ENCODE measurements at places on chromosomes 7 and 10. TPM values are rescaled to one million over a fixed set of nuclear protein-coding genes. Genes with fewer than 3 reads are reported as not detected.

- H3K36me3 ChIP-seq: no peaks in the 10 kb centered on the region
- DNase-seq: no peak
- H3K27me3 ChIP-seq: no peaks in the 10 kb centered on the region
Measured at GRCh38 chr10:62636825-62637248, 167.7 kb upstream of the ADO start.

DNA sequence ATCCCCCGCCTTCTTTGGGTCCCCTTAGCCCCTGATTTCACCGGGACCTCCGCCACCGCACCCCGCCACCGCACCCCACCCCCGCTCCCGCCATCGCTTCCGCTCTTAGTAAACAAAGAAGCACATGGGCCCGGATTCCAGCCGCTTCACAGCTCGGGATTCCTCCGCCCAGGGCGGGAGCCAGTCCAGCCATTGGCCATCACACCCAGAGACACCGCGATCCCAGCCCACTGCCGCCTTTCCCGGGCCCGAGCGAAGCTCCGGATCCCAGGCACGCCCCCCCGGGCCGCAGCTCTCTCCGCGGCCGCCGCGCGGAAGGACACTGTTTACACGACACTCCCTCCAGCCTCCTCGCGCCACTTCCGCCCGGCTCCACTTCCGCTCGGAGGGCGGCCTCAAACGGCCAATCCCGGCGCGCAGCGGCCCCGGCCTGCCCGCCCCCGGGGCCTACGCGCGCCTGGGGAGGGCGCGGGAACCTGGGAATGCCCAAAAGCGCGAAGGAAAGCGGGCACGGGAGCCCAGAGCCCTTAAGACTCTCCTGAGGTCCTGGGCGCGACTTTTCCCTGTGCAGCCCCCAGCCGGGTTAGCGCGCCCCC is 679 bp downstream of the MCM7 start:
- DNase-seq: peak; percentile 67
- H3K4me3 ChIP-seq: peak overlapping the region; percentile 97
- H3K27ac ChIP-seq: peak overlapping the region; percentile 88
- peaks cover 12% of the 10 kb centered on the region for H3K4me1 ChIP-seq

- H3K27ac ChIP-seq: no peak overlapping the region
- H3K4me3 ChIP-seq: no peak overlapping the region
- no peaks in the 10 kb centered on the region for H3K4me1 ChIP-seq
Measured at GRCh38 chr7:67616517-67616916, 619.9 kb downstream of the TYW1 start.

DNA sequence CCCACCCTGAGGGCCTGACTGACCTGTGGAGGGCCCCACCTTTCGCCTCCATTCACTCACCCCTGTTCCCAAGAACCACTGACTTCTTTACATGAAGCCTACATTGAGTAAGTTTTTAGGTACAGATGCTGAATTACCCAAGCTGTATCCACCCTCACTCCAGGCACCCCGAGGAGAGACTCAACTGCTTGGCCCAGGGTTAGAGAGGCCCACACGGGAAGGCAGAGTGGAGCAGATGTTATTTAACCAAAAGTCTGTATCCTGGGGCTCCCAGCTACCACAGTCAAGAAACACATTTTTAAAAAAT is 213.1 kb upstream of the FRMD4A start:
- H3K36me3 ChIP-seq: no peaks in the 10 kb centered on the region
- no peaks in the 10 kb centered on the region for H3K27me3 ChIP-seq
- no peak for DNase-seq
- peaks cover 40% of the 10 kb centered on the region for H3K4me1 ChIP-seq

Gene PRLHR
- total RNA-seq: not detected

DNA sequence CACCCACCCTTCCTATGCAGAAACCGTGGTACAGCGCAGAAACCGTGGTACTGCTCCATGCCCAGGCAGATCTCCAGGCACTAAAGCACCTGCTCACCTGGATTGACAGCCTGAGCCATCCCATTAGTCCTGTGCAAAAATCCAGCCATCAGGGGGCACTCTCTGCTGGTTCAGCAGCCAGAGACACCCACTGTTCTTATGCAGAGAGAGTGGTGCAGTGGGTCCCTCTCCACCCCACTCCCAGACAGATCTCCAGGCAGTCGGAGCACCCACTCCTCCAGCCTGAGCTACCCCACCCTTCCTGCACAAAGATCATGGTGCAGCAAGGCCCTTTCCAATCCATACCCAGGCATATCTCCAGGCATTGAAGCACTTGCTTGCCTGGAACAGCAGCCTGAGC is 219.8 kb downstream of the CTNNA3 start:
- H3K36me3 ChIP-seq: no peaks in the 10 kb centered on the region
- no peaks in the 10 kb centered on the region for H3K27me3 ChIP-seq
- no peaks in the 10 kb centered on the region for H3K4me1 ChIP-seq
- no peak overlapping the region for H3K4me3 ChIP-seq
- DNase-seq: no peak

Gene VSIR
- 60.7 TPM for total RNA-seq

Gene CAMK1D
- total RNA-seq: 11.2 TPM

DNA sequence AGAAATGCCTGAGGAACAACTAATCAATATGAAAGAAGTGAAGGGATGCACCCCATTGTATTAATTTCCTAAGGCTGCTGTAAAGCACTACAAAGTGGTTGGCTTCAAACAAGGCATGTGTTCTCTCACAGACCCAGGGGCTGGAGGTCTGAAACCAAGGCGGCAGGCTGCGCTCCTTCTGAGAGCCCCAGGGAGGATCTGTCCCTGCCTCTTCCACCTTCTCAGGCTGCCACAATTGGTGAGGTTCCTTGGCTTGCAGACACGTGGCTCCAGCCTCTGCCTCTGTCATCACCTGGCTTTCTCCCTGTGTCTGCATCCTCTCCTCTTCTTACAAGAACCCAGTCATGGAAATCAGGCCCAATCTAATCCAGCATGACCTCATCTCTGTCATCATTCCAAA is 110.1 kb downstream of the TNS3 start:
- no peaks in the 10 kb centered on the region for H3K36me3 ChIP-seq
- H3K27me3 ChIP-seq: no peaks in the 10 kb centered on the region
- H3K4me1 ChIP-seq: peaks cover 12% of the 10 kb centered on the region

GRCh38 chr10:30869566-30869965 is 162.1 kb downstream of the ZNF438 start:
- H3K36me3 ChIP-seq: no peaks in the 10 kb centered on the region
- no peak overlapping the region for H3K27ac ChIP-seq
- no peaks in the 10 kb centered on the region for H3K27me3 ChIP-seq
- peaks cover 13% of the 10 kb centered on the region for H3K4me1 ChIP-seq
- DNase-seq: no peak
- no peak overlapping the region for H3K4me3 ChIP-seq

Gene PDZD8
- 23.0 TPM for total RNA-seq

DNA sequence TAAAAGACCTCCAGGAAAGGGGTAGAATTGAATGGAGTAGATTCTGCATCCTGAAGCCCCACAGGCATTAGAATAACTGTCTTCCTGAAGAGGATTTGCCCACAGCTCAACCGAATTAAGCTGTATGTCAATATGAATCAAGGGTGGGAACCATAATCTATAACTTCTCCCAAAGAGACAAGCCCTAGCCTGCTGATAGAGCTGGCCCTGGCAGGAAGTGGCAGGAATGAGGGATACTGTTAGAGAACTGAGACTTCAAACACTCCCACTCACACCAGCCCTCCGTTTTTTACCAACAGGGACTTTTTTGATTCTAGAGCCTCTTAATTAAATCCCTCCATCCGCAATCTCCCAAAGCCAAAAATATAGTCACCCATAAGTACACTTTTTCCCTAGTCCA is 12.2 kb upstream of the DUSP5 start:
- no peaks in the 10 kb centered on the region for H3K27me3 ChIP-seq
- no peak overlapping the region for H3K27ac ChIP-seq
- no peak overlapping the region for H3K4me3 ChIP-seq
- no peaks in the 10 kb centered on the region for H3K36me3 ChIP-seq
- H3K4me1 ChIP-seq: no peaks in the 10 kb centered on the region
- no peak for DNase-seq

DNA sequence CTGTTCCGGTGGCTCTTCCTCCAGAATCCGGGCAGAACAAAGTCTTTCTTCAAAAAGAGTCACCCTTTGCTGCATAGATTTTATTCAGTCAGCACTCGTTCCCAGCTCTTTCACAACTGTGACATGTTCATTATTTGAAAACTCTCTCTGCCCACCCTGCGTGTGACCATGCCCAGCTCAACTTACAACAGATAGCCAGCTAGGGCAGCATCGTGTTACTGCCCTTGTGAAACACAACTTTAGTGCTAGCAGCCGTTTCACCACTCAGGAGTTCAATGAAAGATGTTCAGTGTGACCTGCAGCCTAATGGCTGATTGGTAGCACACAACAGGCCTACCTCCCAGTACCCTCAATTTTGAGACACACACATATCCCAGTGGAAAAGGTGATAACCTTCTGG is 57.9 kb downstream of the ZNF438 start:
- DNase-seq: no peak
- H3K27ac ChIP-seq: peak overlapping the region; percentile 9

Gene NPS
- total RNA-seq: not detected

- no peaks in the 10 kb centered on the region for H3K4me1 ChIP-seq
- DNase-seq: no peak
- H3K27ac ChIP-seq: no peak overlapping the region
- H3K36me3 ChIP-seq: peaks cover 4% of the 10 kb centered on the region
- no peaks in the 10 kb centered on the region for H3K27me3 ChIP-seq
Measured at GRCh38 chr10:62394556-62395018, 20.4 kb downstream of the ZNF365 start.

GRCh38 chr10:60044242-60044641 is 137.9 kb upstream of the CCDC6 start:
- DNase-seq: no peak
- H3K4me1 ChIP-seq: peaks cover 31% of the 10 kb centered on the region
- H3K4me3 ChIP-seq: no peak overlapping the region
- no peaks in the 10 kb centered on the region for H3K36me3 ChIP-seq
- no peak overlapping the region for H3K27ac ChIP-seq

Gene LEP
- total RNA-seq: not detected

- no peaks in the 10 kb centered on the region for H3K27me3 ChIP-seq
- DNase-seq: no peak
- no peaks in the 10 kb centered on the region for H3K36me3 ChIP-seq
- no peak overlapping the region for H3K4me3 ChIP-seq
Measured at GRCh38 chr10:128178302-128178958, 52.2 kb upstream of the MKI67 start.

- peak overlapping the region; percentile 51 for H3K27ac ChIP-seq
- no peak overlapping the region for H3K4me3 ChIP-seq
- peaks cover 22% of the 10 kb centered on the region for H3K4me1 ChIP-seq
- no peaks in the 10 kb centered on the region for H3K36me3 ChIP-seq
Measured at GRCh38 chr10:62231805-62232204, 36.8 kb downstream of the RTKN2 start.

DNA sequence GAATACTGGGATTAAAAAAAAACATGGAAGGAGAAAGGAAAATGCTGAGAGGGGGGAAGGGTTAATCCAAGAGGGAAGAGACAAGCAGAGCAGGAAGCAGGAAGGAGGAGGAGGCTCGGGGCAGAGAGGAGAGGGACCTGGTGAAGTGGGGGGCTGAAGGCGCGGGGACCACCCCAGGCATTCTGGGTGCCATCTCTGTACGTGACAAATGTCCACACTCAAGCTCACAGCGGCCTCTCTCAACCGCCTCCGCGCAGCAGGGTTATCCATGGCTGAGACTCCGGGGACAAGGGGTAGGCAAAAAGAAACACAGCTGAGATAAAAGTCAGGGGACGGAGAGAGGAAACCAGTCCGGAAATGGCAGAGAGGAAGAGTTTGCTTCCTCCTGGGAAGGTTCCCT is 33.9 kb downstream of the EN2 start:
- no peaks in the 10 kb centered on the region for H3K36me3 ChIP-seq
- no peak for DNase-seq
- no peaks in the 10 kb centered on the region for H3K27me3 ChIP-seq
- no peak overlapping the region for H3K4me3 ChIP-seq

Gene PON1
- not detected for total RNA-seq

- no peak overlapping the region for H3K27ac ChIP-seq
- no peaks in the 10 kb centered on the region for H3K36me3 ChIP-seq
- H3K4me1 ChIP-seq: no peaks in the 10 kb centered on the region
- H3K4me3 ChIP-seq: no peak overlapping the region
- no peak for DNase-seq
Measured at GRCh38 chr10:104576611-104577010, 64.5 kb upstream of the SORCS3 start.

GRCh38 chr10:89954787-89955566 is 253.6 kb downstream of the KIF20B start:
- no peaks in the 10 kb centered on the region for H3K36me3 ChIP-seq
- H3K4me1 ChIP-seq: peaks cover 4% of the 10 kb centered on the region
- no peak overlapping the region for H3K27ac ChIP-seq
- H3K4me3 ChIP-seq: no peak overlapping the region

Gene TCERG1L
- not detected for total RNA-seq

DNA sequence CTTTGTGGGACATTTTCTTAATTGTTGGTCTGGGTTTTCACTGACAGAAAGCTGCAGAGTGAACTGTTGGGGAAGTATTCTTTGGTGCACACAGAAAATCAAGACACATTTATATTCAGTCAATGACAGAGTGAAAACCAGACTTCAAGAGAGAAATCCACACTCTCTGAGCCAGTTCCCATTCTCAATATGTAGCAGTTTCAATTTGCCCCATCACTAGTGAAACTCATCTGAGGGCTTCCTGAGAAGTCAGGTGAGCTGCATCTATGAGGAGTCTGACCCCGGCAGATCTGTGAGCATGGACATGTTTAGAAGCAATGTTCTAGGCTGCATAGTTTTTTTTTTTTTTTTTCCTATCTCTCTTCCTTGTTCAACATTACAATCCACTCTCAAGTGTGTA is 163.7 kb upstream of the AHR start:
- H3K27me3 ChIP-seq: no peaks in the 10 kb centered on the region
- no peak overlapping the region for H3K27ac ChIP-seq
- H3K4me3 ChIP-seq: no peak overlapping the region
- H3K36me3 ChIP-seq: no peaks in the 10 kb centered on the region

- no peak for DNase-seq
- H3K36me3 ChIP-seq: no peaks in the 10 kb centered on the region
- H3K4me3 ChIP-seq: no peak overlapping the region
- H3K27ac ChIP-seq: no peak overlapping the region
Measured at GRCh38 chr7:134071355-134072331, 55.5 kb upstream of the LRGUK start.

Gene OPN4
- not detected for total RNA-seq

GRCh38 chr10:633279-634245 is 55.9 kb downstream of the DIP2C start:
- no peak for DNase-seq
- peak overlapping the region; percentile 12 for H3K27ac ChIP-seq
- H3K27me3 ChIP-seq: no peaks in the 10 kb centered on the region
- H3K4me3 ChIP-seq: peak overlapping the region; percentile 29
- peaks cover 16% of the 10 kb centered on the region for H3K4me1 ChIP-seq
- no peaks in the 10 kb centered on the region for H3K36me3 ChIP-seq
